Dermis microvascular lymphatic vessel endothelial cell (primary cell): ENCODE measurements at places on chromosomes 5 and 9. TPM values are rescaled to one million over a fixed set of nuclear protein-coding genes. Genes with fewer than 3 reads are reported as not detected.

TRPM3 gene
- 0.13 and 0.63 TPM in 2 replicates for total RNA-seq

IRGM gene
- not detected in 2 replicates for total RNA-seq

PDCD1LG2 gene
- 0.51 and 0.77 TPM in 2 replicates for total RNA-seq

DNA sequence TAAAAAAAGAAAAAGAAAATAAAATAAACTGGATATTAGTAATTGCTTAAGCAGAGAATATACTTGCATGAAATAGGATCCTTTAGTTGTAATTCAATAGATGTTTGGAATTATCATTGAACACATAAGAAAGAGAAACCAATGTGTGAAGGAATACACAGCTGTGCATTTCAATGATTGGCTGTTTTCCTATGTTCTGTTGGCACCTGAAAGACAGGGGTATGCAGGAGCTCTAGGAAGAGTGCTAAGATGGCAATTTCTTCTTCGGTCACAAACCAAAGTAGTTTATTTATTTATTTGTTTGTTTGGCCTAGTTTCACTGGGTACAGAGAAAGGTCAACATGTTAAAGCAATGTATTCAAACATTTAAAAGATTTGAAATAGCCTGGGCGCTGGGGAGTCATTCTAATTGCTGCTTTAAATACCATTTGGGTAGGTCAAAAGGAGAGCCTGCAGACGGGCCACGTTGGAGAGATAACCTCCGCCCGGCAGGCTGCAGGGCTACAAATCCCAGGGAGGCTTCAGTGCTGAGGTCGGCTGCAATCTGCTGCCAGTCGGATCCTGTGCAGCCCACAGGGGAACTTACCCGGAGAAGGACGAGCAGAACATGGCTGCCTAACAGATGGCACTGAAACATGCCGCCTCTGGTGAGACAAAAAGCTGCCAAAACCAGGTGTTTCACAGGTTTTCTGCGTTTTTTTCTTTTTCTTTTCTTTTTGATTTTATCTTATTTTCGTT lies 154.2 kb upstream of the TYRP1 start:
- no peak for DNase-seq

- peak; percentile 29 for DNase-seq
Observed at GRCh38 chr5:122076050-122076461, 2.0 kb downstream of the LOX start.

DNA sequence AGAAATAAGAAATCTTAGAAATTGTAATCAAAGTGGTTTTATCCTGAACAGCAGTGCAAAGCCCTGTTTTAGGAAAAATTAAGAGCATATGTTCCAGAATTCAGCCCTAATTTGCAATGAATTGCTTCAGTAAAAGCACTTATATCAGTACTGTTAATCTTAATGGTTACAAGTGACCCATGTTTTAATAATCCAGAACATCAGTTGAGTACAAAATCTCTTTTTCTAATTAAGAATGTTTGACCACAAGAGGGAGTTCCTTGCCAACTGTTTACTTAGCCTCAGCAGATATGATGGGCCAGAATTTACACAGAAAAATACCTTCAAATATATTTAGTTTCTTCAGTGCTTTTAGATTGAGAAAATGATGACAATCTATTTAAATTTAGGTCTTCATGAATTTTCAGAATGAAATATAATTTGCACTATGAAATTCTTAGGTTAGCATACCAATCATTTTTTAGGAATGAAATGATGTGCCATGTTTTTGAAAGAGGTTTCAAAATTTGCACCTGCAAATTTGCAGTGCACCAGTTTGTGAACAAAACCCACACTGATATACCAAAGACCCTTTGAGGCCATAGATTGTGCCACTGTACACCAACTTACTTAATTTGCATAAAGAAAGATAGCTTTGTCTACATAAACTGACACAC lies 926.3 kb upstream of the ARRDC3 start:
- DNase-seq = peak; percentile 38

DNA sequence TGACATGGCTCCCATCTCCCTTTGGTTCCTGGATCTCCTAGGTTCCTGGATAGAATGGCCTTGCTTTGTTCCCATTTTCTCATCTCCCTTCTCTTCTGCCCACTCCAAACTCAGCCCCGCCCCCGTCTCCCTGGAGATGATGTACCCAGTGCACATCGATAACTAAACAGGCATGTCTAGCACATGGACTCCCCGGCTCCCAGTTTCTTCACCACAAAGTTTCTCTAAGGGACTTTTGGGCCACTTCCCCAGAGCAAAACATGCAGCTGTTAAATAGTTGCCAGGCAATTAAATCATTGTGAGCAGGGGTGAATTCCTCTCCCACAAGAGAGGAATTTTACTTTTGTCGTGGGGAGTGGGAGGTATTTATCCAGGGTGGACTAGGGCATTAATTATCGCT lies 259.0 kb downstream of the GADD45G start:
- DNase-seq = no peak

GRCh38 chr5:174457141-174457678 lies 267.2 kb upstream of the MSX2 start:
- DNase-seq = no peak

DNA sequence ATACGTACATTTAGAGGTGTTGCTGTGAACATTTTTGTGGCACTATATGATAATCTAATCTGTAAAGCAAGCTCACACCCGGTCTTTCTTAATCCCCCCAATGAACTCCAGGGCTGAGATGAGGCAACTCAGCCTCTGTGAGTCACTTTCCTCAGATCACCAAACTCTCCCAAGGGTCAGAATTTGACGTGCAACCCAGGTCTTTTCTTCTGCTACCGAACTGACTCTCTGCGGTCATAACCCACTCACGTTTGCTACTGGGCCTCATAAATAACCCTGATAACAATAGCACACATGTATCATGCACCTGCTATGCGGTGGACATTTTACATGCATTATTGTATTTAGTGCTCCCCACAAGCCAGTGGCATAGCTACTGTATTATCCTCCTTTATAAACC lies 153.1 kb downstream of the DROSHA start:
- no peak for DNase-seq
